ENCODE measurements at places on chromosomes 12 and 14.
A peak's percentile ranks its signal among the peaks of the same experiment; 100 is the strongest.

GRCh38 chr12:43848226-43848507 is 12.3 kb downstream of the TMEM117 start:
- DNase-seq, result no peak

GRCh38 chr12:91052026-91052425 is 5.8 kb downstream of the KERA start:
- no peak for DNase-seq

DNA sequence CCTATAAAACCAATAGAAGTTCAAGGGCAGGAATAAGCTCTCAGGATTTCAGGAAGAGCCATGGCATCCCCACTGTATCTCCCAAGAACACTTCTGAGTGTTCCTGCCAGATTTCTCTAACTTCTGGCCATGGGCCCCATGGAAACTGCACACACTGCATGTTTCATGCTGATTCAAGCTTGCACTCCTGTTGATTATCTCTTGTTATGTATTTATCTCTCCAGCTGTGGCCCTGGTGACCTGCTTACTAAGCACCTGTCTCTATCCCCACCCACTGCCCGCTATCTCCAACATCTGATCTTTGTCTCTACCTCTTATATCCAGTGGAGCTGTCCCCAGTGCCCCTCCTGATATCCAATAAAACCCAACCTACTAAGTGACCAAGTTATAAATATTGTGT is 285.3 kb downstream of the PDZRN4 start:
- no peak for DNase-seq

GRCh38 chr12:9651265-9651729 is 18.2 kb upstream of the CLEC2D start:
- no peak for DNase-seq

- DNase-seq, result no peak
These were observed 76.7 kb downstream of the NKX2-1 start for GRCh38 chr14:36443374-36443773.

DNA sequence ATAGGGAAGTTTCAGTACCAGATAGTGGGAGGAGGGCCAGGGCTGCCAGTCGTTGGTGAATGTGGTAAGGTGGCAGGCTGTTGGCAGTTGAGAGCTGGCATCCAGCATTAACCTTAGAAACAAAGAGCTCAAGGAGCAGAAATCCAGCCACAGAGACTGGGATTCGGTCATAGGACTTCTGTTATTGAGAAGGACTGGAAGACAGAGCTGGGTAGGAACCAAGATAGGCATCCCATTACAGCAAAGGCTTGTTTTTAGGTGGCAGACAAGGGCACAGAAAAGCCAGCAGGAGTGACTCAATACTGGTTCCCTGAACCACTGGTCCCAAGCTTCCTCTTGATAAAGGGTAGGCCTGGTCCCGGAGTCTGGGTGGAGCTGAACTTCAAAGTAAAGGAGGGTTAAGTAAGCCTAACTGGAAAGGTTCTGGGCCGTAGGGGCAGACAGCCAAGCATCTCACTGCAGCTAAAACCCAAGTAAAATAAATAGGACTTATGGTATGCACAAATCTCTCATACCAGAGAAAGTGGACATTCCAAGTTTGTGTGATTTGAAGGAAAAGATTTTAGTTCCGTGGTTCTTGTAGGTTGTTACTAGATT is 147.9 kb downstream of the ETV6 start:
- DNase-seq, result no peak

DNA sequence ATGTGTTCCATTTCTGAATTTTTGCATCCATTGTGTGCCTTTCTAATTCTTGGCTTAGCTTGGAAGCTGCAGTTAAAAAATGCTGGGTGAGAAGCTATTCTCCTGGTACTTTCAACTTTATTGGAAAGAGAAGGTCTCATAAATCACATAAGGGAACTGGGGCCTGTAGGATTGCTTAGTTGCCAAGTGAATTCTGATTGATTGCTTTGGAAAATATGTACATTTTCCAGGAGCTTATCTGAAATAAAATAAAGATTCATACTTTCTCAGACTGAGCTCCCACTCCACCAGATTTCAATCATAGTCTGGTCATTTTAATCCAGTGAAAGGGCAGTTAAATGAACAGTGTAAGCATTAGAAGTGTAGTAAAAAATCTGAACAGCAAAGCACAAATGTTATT is 50.0 kb upstream of the PRICKLE1 start:
- no peak for DNase-seq

DNA sequence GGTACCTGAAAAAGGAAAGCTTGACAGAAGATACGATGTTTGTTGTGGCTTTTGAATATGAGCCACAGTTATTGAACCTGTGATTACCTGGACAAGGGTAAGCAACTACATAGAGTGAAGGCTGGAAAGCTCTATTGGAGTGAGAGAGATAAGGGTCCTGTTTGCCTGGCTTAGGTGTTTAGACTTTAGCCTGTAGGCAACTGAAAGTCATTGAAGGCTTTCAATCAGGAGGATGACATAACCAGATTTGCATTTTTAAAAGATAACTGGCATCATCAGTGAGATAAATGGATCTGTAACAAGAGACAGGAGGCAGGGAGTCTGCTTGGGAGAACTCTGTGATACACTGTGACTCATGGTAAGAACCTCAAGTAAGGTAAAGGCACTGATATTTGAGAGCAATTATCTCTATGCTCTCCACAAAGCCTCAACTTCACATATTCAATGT is 128.9 kb upstream of the SOX5 start:
- DNase-seq, result no peak

DNA sequence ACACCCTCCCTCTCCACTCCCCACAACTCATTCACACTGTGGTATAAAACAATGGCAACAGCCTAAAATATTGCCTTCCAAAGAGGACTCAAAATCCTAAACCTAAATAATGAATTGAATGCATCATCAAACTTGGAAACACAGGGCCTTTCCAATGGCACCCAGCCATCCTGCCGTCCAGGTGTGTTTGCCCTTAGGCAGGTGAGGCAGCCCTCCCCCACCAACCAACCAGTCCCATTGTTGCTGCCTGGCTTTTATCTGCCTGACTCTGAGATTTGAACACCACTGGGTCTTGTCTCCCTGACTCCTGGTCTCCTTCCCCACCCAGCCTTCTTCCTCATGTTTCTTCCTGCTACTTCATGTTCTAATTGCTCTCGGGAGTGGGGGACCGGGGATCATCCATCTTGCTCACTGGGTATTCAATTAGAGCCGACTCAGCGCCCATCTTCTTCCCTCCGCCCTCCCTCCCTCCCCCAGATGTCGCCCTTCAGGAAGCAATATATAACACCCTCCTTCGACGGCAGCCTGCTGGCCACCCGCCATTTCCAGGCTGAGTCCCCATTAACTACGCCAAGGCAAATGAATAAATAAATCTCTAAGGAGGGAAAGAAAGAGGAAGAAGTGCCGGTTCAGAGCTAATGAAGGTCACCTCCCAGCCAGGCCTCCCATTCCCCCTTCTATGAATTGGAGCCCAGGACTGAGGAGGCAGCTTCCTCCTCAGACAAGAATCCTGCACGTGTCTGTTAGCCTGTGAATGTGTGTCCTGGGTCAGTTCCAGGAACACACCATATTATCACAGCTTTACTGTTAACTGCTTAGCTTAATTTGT is 36.3 kb upstream of the NTF3 start:
- DNase-seq, result no peak

GRCh38 chr12:68614769-68615168 is 4.1 kb downstream of the RAP1B start:
- no peak for DNase-seq

GRCh38 chr14:75249251-75249957 is 29.2 kb upstream of the FOS start:
- DNase-seq, result no peak

DNA sequence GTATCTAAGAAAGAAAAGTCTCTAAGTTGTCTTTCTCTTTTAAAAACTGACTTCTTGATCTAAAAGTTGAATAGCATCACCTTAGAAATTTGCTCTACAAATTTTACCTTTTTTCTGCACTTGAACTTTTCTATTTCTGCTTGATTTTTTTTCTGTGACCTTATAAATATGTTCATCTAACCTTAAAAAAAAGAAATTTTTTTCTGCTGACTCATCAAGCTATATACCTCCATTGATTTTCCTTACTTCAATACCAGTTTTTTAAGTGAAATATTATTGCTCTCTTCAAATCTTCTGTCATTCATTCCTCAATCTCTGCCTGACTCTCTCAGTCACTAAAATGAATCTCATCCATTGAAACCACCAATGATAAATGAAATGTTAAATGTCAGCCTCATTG is 910.1 kb downstream of the GALC start:
- DNase-seq, result no peak

- DNase-seq, result no peak
These were observed 57.2 kb downstream of the PCNX1 start for GRCh38 chr14:70964492-70964891.

GRCh38 chr12:93889516-93890212 is 212.5 kb downstream of the CRADD start:
- no peak for DNase-seq

GRCh38 chr12:117076410-117077372 is 22.5 kb downstream of the TESC start:
- DNase-seq, result no peak

DNA sequence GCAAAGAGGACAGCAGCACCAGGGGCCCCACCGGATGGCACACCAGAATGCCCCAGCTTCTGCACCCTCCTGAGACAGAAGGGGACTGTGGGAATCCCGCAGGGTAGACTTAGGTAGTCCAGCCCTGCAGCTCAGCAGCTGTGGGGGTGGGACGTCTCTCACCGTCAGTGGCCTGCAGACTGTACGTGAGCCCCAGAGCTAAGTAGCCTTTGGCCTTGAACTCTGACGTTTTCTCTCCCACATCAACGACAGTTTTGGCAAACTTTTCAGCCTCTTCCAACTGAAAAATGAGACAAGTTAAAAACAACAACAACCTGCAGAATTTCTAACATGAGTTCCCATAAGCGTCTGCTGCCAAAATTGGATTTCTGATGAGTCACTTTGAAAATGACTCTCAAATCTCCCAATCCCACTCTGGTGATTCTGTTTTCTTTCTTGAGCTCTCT is 161.4 kb downstream of the TTC7B start:
- no peak for DNase-seq

- DNase-seq, result peak; percentile 64
These were observed 6.0 kb downstream of the LTB4R start for GRCh38 chr14:24317141-24317928.

DNA sequence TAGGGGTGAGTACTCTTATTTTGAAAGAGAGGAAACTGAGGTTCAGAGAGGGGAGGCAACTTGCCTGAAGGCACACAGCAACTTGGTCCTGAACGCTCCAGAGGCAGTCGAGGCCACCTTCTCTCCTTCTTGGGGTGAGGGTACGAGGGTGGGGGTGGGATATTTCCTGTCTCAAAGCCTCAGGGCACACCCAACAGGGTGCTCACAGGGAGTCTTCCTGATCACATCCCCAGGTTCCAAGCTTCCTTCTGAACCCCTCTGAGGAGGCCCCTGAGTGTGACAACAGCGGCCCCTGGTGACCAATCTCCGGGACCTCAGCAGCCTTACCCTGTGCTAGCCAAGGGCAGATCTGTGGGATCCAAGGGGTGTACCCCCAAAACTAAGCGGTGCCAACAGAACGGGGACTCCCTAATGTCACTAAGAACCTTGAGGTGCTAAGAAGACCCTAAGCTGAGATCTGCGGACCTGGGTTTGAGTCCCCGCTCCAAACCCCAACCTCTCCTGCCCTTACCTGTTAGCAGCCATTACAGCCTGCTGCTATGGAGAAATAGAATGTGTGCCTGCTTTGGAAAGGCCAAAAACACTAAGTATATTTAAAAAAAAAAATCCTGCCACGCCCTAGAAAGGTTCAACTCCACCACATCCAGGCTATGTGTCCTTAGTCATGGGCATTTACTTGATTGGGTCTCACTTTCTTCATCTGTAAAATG is 57.9 kb downstream of the TRPV4 start:
- peak; percentile 82 for DNase-seq

- DNase-seq, result no peak
These were observed 176.9 kb upstream of the HIF1A start for GRCh38 chr14:61518403-61518802.

- no peak for DNase-seq
These were observed 77.6 kb downstream of the MOK start for GRCh38 chr14:102227184-102227964.

DNA sequence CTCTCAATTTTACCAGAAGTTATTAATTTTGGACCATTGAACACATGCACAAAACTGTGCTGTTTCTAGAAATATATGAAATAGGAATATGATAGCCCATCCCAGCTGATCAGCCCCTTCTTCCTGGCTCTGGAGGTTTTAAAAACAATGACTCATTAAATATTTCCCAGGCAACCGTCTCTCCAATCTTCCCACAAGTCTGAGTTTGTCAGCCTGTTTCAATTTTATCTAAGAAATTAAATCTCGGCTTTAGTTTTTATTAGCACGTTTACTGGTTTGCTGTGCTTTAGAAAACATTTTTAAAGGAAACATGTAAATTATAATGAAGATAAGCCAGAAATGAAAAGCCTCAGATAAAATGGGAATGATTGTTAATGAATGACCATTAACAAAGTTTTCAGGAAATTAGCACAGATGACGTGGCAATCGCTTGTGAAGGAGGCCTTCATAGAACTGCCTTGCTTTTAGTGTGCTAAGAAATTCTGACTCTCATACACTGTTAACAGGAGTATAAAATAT is 89.3 kb upstream of the RAP1B start:
- no peak for DNase-seq

DNA sequence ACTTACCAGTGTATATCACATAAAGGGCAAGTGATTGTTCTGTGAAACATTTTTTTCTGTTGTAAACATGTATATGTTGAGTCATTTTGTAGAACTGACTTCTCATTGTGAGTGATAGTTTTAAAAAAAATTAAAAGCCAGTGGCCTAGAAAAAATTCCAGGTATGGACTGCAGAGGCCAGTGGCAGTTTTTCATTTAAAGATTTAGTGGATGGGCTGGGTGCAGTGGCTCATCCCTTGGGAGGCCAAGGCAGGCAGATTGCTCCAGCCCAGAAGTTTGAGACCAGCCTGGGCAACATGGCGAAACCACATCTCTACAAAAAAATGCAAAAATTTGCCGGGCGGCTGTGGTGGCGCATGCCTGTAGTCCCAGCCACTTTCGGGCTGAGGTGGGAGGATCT is 84.7 kb upstream of the MDM1 start:
- DNase-seq, result no peak

GRCh38 chr12:40560848-40561247 is 131.4 kb upstream of the CNTN1 start:
- no peak for DNase-seq

DNA sequence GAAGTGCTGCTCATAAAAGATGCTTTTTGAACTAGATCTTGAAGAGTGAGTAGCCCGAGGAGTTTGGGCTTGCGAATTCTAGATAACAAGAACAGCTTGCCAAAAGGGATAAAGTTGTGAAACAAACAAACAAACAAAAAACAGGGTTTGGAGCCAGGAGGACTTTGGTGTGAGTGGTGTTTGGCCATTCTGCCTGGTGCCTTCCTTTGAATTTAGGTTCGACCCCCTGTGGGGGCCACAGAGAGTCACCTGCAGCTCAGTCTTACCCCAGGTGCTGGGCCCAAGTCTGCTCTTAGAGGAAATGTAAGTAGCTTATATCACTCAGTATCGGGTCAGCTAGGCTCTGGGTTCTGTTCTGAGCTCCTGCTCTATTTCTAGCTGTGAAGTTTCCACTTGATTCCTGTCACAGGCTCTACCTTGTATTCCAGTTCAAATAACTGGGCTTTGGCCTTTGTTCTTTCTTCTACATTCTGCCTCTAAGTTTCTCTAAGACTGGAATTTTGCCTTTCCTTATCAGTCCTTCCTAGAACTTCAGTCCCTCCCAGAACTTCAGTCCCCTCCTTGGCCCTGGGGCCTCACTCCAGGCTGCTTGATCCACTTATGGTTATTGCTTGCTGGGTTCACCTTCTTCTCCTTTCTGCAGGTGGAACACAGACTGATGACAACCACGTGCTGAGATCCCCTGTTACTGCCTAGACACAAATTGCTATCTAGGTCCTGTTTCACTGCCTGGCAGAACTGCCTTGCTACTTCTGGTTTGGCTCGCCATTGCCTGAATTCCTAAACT is 20.5 kb upstream of the DUSP6 start:
- DNase-seq, result no peak

Measured in H54 (cell line).